Caki2 (cell line): ENCODE measurements at places on chromosomes 7 and 10. TPM values are rescaled to one million over a fixed set of nuclear protein-coding genes. Genes with fewer than 3 reads are reported as not detected.
A peak's percentile ranks its signal among the peaks of the same experiment; 100 is the strongest.

Gene TRPV5
- total RNA-seq = not detected in 2 replicates

DNA sequence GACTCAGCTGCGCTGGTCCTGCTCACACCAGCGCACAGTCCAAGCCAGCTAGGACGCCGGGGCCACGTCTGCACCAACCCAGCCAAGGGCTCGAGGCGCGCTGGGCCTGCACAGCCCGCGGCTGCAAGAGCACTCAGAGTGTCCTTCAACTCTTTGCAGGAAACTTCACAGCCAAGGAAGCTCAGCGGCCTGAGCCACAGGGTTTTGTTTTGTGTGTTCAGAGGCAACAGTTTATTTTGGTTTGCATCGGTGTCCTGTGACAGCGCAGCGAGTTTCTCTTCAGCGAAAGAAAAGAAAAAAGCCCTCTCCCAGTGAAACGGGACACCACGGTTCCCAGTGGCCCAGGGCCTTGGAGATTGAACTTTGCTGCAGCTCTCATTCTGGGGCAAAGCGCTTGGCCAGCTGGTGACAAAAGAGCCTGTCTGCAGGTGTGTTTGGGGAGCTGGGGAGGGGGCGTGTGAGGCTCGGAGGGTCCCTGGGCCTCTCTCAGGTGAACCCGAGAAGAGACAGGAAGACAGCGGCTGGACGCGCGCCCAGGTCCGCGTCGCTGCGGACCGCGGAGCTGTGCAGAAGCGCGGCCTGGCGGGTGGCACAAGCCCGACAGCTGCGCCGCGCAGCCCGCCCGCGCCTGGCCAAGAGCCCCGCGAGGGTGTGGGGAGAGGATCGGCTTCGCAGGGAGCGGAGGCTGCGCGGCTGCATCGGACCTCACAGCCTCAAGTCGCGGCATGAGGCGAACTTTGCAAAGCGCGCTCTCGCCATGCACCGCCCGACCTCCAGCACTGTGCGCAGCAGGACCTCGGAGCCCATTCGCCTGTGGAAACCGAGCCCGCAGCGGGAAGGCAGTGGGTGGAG lies 922 bp downstream of the CXCL12 start:
- no peak for DNase-seq

- DNase-seq = peak; percentile 8
Measured at GRCh38 chr10:124259139-124259825, 159.4 kb downstream of the OAT start.

Gene ASIC3
- 0.84 and 1.6 TPM in 2 replicates for total RNA-seq

Gene BRI3
- 84.4 and 112 TPM in 2 replicates for total RNA-seq

DNA sequence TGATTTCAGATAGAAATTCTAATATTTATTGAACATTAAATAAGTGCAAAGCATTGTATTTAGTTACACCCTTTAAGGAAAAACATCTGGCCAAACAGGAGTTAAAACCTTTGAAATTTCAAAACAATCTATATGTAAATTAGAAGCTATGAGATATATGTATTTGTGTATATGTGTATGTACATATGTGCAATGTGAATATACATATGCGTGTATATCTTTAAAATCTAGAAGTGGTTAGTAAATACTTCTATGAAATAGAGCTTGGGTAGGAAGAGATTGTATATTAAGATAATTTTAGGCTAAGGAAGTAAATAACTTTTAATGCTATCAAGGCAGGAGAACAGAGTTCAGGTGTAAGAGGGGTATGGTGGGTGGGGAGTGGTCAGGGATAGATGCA lies 9.3 kb downstream of the WEE2 start:
- no peak for DNase-seq

Gene AKR1C8
- 4.3 TPM in 1 of 2 replicates, not detected in the other for total RNA-seq

Gene ADAMTS14
- total RNA-seq = 0.37 and 1.0 TPM in 2 replicates

Gene CPEB3
- 0.09 and 0.20 TPM in 2 replicates for total RNA-seq

DNA sequence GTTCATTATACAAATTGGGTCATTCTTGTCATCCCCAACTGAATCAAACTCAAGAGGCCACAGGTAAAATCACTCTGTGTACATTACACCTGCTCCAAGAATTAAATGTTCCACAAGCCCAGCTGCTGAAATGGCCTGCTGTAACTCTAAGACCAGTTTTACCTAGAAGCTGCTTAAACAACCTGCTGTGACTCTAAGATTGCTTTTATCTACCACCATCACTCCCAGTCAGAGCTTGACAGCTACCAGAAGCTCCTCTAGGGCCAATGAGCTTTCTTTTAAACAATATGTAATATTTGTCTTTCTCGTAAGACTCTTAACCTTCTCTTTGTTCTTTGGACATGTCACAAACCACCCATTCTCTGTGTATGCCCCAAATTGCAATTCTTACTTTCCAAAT lies 141.8 kb upstream of the LRGUK start:
- DNase-seq = no peak

DNA sequence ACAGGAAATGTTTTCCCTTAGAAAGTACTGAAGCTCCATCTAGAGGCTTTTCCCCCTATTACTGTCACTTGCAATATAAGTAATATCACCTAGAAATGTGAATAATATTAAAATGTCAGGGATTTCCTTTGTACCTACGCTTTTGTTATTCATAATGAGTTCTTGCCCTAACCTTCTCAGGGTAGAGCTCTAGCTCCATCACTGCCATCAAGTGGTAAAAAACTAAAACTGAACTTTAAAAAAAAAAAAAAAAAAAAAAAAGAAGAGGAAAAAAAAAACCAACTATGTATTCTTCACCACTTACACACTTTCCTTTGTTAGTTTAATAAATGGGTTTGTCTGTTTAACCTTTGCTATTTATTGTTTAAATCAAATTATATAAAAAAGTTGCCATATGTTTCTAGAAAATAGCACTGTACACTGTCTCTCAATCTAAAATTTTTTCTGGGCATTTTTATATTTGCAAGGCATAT lies 49.9 kb downstream of the DNAJC1 start:
- peak; percentile 70 for DNase-seq
